Calu3 (cell line): ENCODE measurements at places on chromosomes 13 and 19. TPM values are rescaled to one million over a fixed set of nuclear protein-coding genes. Genes with fewer than 3 reads are reported as not detected.

Gene SLC35E1
- total RNA-seq, result 41.6 and 46.4 TPM in 2 replicates

Gene LIM2
- not detected in 2 replicates for total RNA-seq

Gene MUC16
- total RNA-seq, result 0.15 and 0.17 TPM in 2 replicates

Gene NLRP12
- 0.15 TPM in 1 of 2 replicates, not detected in the other for total RNA-seq

Gene PBX4
- total RNA-seq, result 5.1 and 6.0 TPM in 2 replicates

Gene IRF2BP1
- 36.9 and 37.4 TPM in 2 replicates for total RNA-seq

Gene SHANK1
- total RNA-seq, result not detected in 2 replicates
